ENCODE measurements at places on chromosomes 11 and 22.

DNA sequence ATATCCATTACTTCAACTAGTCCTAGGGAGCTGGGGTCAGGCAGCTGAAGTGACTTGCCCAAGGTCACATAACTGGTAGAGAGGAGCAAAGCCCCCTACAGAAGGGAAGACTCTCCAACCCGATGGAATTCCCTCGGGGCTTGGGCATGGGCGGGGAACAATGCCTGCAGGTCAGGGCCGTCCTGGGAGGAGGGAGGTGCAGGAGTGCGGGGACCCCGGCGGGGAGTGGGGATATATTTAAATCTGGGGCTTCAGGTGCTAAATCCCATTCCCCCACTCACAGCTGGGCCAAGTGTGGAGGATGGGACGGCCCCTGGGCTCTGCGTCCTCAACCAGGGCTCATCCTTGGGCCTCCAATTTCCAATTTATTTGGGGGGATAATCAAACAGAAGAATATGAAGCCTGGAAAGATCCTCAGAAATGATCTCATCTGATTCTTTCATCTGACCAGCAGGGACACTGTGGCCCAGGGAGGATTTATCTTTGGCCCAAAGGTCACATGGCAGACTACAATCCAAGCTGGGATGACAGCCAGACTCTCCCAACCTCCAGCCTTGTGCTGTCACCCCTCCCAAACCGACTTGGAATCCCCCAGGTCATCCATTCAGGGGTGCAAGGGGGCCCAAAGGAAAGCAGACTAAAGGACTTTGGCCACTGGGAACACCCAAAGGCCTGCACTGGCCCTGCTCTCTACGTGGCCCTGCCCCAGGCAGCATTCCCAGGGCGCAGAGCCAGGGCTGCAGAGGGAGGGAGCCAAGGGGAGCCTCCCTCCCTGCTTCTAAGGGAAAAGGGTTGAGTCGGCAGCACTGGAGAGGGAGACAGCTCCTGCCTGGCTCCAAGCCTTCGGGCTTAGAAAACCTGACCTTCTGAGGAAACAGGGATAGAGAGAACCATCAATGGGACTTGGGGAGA is 8.7 kb upstream of the C1QTNF6 start:
- peak; percentile 88 for DNase-seq

DNA sequence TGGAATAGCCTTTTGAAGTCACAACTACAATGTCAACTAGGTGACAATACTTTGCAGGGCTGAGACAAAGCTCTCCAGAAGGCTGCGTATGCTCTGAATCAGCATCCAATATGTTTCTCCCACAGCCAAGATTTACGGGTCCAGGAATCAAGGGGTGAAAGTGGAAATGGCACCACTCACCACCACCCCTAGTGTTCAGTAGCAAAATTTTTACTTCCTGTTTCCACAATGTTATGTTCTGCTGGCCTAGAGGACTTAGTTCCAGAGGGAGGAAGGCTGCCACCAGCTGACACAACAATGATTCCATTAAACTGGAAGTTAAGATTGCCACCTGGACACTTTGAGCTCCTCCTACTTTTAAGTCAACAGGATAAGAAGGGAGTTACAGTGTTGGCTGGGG is 68.5 kb upstream of the MPEG1 start:
- DNase-seq, result no peak

- no peak for DNase-seq
These were observed 7.2 kb downstream of the COA4 start for GRCh38 chr11:73869332-73869949.

- no peak for DNase-seq
These were observed 17.1 kb upstream of the GNAZ start for GRCh38 chr22:23053051-23053707.

DNA sequence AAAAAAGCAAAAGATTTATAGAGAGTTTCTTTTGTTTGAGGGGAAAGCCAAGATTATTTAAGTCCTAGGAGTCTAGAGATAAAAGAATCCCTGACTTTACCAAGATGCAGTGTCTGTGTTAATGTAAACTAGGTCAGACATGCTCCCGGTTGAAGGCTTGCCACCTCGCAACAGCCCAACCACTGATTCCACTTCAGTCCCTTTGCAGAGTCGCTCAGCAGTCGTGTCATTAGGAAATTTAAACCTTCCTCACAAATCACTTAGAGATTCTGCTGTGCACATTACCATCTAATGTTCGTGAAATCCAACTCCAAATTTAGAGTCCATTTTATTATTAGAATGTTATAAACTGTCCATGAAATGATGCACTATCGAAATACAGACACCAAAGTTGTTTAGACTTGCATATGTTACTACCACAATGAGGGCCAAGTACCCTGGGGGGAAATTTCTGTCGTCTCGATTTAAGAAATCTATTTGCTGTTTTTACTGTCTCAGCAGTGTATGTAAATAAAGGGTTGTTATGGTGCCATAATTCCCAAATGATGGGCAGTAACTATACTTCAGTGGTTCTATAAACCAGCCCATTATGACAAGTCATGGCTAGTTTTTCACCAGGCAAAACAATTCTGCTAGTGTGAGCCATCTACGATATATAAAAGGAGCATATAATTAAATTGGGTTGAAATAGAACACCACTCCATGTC is 101.4 kb upstream of the MTNR1B start:
- DNase-seq, result no peak

DNA sequence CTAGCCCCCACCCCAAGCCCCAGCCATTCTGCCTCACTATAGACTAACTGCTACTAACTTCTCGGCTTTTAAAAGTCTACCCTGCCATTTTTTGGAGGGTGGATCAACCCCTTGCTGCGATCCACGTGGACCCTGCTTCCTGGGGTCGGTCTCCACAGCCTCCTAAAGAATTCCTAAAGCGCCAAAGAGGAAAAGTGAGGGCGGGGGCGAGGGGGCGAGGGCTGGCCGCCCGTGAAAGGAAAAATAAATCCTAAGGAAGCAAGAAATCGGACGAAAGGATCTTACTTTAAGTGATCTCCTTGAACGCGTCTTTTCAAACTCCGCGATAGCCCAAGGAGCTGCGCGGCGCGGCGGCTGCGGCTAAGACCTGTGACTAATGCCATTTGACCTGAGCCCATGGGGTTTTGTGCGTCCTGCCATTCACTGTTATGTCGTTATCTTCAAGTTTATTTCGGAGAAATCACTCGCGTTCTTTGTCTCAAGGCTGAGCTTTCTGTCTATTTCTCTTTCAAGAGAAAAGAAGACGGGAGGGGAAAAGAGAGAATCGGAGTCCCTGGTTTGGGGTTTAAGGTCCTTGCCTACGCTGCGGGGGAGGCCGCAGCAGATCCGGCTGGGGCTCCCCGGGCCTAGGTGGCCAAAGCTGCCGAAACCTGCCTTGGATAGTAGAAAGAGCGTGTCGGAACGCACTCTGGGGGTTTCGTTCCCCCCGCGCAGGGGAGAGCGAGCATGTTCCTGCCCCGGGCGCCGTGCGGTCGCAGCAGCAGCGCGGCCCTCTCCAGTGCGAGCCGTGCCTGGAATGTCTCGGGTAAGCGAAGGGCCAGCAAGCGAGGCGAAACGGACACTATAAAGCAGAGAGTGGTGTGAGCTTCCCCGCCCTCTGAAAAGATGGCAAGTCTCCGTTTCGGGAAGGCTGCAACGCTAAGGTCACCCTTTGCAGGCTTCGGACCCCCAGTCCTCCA is 2.8 kb upstream of the DBX1 start:
- no peak for DNase-seq

- no peak for DNase-seq
These were observed 87.4 kb upstream of the CHORDC1 start for GRCh38 chr11:90310210-90310609.

All from HFFc6 (cell line).